ENCODE measurements at places on chromosomes 12 and 14.

DNA sequence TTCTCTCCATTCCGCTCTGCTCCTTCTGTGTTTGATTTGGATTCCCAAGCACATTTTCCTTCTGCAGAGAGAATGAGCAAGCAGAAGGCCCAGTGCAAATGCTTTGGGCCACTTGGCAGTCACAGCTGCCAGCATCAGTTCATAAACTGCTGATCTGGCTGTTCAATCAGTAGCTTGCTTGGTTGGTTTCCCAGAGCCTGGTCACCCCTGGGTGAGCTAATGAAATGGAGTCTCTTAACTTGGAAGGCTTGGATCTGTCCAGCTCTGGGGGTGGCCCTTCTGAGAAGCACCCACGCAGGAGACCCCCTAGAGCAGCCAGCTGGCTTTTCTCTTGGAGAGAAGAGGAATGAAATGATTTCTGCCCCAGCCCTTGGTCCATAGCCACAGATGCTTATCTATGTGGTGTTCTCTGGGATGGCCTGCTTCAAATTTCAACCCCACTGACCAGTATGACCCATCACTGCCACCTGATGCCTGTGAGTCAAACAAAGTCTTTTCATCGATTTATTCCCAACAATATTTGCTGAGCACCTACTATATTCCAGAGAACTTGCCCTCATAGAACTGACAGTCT, 30.3 kb downstream of the FAIM2 start:
- DNase-seq, result no peak

GRCh38 chr12:56206452-56207166, 15.1 kb downstream of the RNF41 start:
- DNase-seq, result peak; percentile 40

DNA sequence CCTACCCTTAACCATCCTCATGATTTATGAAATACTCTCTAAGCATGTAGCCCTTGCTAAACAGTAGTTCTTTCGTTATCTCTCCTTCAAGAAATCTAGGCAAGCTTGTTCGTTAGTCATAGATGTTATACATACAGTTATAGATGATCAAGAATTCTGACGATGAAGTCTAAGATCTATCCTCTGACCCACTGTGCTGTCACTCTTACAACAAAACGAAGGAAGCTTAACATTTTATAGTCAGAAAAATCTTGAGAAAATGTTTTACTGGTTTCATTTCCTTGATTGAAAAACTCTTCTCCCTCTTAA, 68.9 kb downstream of the SPPL3 start:
- DNase-seq, result no peak

DNA sequence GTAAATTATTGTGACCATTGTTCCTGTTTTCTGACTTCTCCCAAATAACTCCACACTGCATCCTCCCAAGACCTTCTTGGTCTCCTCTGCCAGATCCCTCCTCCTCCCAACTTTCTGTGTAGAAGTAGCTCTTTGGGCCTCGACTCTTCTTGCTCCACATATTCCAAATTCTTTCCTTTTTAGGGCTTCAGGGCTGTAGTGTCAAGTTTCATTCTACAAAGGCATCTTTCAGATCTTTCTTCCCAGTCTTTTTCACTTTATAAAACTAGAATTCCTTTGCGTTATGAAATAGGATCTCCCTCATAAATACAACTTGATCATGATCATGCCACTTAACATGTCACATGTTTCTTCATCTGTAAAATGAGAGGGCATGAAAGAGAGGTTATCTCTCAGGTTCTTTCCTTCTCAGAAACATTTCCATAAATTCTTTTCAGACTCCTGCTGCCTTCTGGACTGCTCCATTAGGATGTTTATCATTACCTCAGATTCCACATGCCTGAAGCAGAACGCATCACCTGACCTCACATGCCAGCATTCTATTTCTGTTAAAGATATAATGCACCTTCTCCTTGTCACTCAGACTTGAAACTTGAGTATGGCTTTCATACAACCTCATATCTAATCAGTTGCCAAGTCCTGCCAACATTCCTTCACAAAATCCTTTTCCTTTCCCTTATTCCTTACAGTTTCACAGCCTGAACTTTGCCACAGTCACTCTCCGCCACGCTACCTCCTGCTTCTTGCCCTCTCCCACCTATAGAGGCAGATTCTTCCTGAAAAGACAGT, 8.5 kb downstream of the SLC38A1 start:
- no peak for DNase-seq

DNA sequence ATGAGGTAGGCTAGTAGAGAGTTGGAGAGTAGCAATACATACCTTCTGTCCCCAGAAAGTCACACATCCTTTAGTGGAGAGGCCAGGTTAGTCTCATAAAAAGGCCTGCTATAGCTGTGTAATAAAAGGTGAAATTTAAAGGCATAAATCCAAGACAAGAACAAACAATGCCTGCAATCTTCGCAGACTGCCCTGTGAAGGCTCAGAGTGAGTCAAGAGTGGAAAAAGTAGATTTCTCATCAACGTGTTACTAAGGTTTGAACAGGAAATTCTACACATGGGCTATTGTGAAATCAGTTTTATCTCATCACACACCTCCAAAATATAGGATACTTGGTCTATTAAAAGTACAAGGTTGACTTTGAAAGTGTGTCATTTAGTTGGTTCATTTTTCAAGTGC, at the start of gene KLRC1:
Gene KLRC1, minus strand, starts transcription at position 222 of the 400 bp plus-strand sequence. CDS start 2,221 bp downstream, outside the sequence.
- no peak for DNase-seq

- no peak for DNase-seq
Measured at GRCh38 chr12:25997201-25997963, 38.9 kb downstream of the RASSF8 start.

- DNase-seq, result no peak
Measured at GRCh38 chr14:67429510-67430205, 17.7 kb upstream of the PLEK2 start.

GRCh38 chr12:56816491-56816890, 53.4 kb downstream of the HSD17B6 start:
- no peak for DNase-seq

DNA sequence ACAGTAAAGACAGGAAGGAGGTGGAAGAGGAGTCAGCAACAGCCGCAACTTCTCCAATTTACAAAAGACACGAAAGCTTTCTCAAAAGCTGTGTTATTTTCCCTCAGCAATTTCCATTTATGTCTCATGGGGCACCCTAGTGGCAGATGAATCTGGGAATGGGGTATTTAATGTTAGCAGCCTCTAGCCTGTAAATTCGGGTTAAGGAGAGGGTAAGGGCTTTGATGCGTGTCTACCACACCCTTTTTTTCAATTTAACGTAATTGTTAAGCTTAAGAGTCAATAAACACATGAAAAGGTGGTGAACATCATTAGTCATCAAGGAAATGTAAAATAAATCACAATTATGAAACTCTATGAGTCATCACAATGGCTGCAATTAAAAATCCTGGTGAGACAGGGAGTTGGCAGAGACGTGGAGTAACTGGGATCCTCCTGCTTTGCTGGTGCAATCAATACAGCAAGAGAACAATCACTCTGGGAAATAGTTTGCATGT, 986.4 kb downstream of the AACS start:
- no peak for DNase-seq

DNA sequence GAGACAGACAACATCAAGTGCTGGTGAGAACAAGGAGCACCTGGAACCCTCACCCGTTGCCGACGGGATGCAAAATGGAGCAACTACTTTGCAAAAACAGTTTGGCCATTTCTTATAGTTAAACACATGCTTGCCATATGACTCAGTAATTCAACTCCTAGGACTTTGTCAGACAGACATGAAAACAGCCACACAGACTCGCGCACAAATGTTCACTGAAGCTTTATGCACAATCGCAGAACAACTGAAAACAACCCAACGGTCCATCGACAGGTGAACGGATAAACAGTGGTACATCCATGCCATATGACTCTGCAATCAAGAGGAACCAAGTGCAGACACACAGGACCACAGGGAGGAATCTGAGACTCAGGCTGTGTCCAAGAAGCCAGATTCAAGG, 30.8 kb downstream of the NCOR2 start:
- DNase-seq, result no peak

- no peak for DNase-seq
Measured at GRCh38 chr12:104596898-104597843, 140.4 kb downstream of the CHST11 start.

GRCh38 chr12:47988073-47989022, 15.9 kb downstream of the COL2A1 start:
- no peak for DNase-seq
